ENCODE measurements at places on chromosomes 12 and 14.

GRCh38 chr12:116053479-116054200 is 223.9 kb downstream of the MED13L start:
- ATAC-seq, result peak; percentile 48

- ATAC-seq, result no peak
Observed at GRCh38 chr14:103854017-103854808, 6.8 kb upstream of the PPP1R13B start.

- peak; percentile 26 for ATAC-seq
Observed at GRCh38 chr14:77039285-77040058, 11.0 kb upstream of the IRF2BPL start.

DNA sequence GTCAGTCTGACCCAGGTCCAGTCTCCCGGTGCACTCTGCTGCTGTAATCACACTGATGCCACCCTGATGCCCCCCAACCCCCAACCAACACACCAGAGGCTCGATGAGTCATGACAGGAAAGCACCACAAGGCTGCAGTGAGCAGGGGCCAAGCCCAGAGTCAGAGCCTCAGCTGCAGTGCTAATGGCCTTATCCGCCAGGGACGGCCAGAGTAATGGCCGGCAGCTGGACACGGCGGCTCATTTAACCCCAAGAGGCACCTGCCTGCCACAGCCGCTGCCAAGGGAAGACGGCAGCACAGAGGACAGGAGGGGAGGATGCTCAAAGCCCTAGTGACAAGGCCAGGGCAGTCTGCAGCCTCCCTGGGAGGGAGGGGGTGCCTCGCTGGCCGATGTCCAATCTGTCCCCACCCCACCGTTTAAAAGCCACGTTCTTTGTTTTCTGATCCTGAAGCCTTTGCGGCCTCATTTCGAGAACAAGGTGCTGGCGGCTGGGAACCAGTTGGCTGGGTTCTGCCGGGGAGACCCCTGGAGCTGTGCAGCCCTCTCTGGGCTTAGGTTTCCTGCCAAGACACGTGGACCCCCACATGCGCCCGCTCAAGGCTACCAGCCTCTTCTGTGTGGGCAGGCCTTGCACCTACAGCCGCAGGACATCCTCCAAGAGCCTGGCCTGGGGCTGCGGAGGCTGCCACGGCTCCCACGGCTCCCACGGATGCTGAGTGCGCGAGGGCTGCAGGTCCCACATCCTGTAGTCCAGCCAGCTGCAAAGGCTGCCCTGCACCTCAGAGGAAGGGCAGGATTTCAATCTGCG is 13.1 kb downstream of the CCDC85C start:
- peak; percentile 85 for ATAC-seq

- ATAC-seq, result no peak
Observed at GRCh38 chr12:66516561-66516960, 162.3 kb downstream of the GRIP1 start.

- peak; percentile 76 for ATAC-seq
Observed at GRCh38 chr12:47812797-47813510, 6.7 kb downstream of the HDAC7 start.

- no peak for ATAC-seq
Observed at GRCh38 chr14:92663049-92663448, 85.4 kb downstream of the LGMN start.

DNA sequence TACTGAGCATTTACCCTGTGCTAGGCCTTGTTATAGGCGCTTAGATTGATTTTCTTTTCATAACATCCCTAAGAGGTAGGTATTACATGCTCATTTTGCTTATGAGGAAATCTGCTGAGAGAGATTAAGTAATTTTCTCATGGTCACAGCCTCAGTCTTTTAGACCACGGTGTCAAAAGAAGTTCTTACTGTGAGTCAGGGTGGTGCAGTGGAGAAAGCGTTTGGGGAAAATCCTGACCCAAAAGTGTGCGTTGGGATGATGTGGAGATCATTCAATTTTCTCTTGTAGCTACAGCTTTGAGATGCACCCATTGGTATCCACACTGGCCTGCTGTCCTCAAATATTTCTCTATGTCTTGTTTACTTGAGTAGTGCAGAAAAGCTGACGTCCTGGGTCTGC is 8.2 kb downstream of the ANG start:
- no peak for ATAC-seq

- ATAC-seq, result no peak
Observed at GRCh38 chr12:129298921-129299320, 445.6 kb downstream of the GLT1D1 start.

- ATAC-seq, result no peak
Observed at GRCh38 chr14:71966528-71966927, 34.3 kb downstream of the RGS6 start.

- ATAC-seq, result peak; percentile 58
Observed at GRCh38 chr12:116202940-116203339, 74.6 kb downstream of the MED13L start.

GRCh38 chr12:93376436-93377251 is 1.1 kb upstream of the NUDT4 start:
- peak; percentile 5 for ATAC-seq

GRCh38 chr14:91158091-91158790 is 44.4 kb downstream of the DGLUCY start:
- ATAC-seq, result no peak

DNA sequence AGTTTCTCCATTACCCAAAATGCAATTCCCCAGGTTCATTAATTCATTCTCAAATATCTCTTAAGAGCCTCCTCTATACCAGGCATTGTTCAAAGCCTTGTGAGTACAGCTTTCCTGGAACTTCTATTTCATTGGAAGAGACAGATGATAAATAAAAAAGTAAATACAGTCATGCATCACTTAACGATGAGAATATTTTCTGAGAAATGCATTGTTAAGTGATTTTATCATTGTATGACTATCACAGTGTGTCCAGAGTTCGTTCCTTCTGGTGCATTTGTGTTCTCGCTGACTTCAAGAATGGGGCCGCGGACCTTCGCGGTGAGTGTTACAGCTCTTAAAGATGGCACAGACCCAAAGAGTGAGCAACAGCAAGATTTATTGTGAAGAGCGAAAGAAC is 66.0 kb downstream of the ANO4 start:
- no peak for ATAC-seq

DNA sequence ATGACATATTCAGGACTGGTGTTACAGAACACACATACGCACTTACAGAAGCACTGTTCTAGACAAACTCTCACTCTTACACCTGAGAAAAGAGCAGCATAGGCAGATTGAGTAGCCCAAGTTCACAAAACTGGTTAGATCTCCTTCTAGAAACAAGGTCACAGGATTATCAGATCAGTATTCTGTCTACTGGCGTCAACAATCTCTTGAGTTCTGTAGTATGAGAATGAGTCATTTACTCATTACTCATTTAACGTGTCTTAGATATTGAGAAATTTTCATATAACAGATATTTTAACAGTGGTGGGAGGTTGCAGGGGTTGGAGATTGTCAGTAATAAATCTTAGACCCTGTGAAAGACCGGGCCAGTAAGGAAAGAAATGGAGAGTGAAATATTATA is 2.8 kb upstream of the TSPAN8 start:
- ATAC-seq, result no peak

DNA sequence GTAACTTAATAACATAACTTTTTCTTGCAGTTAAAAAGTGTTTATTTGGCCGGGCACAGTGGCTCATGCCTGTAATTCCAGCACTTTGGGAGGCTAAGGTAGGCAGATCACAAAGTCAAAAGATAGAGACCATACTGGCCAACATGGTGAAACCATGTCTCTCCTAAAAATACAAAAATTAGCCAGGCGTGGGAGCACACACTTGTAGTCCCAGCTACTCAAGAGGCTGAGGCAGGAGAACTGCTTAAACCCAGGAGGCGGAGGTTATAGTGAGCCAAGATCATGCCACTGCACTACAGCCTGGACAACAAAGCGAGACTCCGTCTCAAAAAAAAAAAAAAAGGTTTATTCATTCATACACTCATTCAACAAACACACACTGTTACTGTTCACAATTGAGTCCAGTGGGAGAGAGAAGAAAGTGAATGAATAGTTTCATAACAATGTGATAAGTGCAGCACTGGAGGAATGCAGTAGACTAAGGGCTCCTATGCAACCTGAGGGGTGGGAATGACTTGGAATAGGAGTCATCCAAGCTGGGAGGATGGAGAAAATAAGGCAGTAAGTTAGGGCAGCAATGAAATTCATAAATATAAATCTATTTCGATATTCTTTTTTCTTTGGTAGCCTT is 19.8 kb downstream of the DAD1 start:
- ATAC-seq, result no peak

GRCh38 chr12:92953747-92954146 is 24.7 kb upstream of the EEA1 start:
- no peak for ATAC-seq

DNA sequence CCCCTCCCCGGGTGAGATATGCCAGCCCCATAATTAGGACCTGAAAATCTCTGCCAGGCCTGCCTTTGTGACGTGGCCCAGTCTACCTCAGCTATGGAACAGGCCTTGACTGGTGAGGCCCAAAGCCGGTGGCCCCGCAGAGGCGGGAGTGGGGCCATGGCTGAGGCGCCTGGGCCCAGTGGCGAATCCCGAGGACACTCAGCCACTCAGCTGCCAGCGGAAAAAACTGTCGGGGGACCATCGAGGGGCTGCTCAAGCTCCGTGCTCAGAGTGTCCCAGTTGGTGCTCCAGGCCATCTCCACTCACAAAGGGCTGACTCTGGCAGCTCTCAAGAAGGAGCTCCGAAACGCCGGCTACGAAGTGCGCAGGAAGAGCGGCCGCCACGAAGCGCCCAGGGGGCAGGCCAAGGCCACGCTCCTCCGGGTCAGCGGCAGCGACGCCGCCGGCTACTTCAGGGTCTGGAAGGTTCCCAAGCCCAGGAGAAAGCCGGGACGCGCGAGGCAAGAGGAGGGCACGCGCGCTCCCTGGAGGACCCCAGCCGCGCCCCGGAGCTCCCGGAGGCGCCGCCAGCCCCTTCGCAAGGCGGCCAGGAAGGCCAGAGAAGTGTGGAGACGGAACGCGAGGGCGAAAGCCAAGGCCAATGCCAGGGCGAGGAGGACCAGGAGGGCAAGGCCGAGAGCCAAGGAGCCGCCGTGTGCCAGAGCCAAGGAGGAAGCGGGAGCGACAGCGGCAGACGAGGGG is 21.4 kb downstream of the ZNF641 start:
- no peak for ATAC-seq

DNA sequence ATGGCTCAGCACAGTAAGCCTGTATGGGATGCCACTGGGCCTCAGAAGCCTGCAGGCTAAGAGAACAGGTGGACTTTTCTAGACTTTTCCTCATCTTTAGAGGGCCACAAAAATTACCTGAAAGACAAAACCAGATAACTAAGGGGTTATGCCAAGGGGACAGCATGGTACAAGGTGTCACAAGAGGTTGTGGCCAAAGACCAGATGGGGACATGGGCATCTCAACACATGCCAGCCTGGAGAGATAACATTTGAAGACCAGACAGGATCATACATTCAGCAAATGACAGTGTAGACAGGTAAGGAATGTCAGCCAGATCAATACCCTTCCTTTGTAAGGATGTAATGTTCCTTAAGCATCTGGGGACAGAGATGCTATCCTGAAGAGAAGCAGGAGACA is 8.9 kb upstream of the CRY1 start:
- ATAC-seq, result no peak

DNA sequence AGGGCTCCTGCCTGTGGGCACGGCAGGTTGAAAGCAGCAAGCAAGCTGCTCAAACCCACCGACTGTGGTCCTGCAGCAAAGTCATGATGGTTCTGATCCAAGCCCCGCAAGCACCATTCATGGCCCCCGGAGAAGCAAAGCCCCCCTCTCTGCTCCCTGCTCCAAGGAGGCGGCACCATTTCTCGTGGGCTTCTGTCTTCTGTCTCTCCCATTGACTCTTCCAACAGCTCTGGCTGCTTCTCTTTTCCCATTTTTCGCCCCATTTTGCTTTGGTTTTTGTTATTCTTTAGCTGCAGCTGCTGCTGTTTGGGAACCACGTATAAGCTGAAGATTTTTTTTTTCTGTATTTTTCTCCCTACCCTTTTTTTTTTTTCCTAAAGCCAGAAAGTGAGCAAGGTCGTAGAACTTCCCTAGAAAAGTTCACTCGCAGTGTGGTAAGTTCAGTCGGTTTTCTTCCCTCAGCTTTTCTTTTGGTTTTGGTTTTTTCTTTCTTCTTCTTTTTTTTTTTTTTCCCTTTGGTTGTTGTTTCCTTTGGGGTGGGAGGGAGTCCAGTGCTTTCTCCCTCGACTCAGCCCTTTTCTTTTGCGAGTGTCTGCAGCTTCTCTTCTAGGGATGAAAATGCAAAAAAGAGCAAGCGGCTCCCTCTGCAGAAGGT is 354.1 kb downstream of the DPF3 start:
- no peak for ATAC-seq

DNA sequence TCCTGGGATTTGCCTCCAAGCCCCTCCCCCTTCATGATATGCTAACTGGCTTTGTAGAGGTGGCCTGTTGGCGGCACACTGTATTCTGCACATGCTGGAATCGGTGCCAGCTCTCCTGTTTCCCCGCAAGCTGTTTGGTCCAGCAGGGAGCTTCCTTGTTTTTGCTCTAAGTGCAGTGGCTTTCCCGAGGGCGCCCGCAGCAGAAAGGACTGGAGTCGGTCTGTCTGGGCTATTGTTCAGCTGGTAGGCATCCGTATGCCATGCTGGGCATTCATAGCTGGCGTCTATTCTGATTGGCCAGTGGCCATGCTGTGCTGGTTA is 88.9 kb upstream of the MED13L start:
- ATAC-seq, result peak; percentile 71

DNA sequence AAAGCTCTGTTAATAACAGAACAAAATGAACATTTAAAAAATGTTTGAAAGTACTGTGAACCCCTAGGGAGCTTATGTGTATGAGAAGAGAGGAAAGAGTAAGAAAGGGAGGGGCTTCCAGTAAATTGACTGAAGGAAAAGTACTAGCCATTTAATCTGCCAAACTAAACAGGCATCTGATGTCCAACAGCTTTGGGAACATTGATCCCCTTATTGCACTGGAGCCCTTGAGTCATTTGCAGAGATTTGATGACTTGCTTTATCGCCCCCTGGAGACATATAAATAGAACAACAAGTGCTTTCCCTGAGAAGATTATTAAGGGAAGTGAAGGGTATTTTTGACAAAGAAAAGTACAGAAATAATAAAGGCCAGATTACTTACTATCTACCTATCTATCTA is 319.3 kb upstream of the NOVA1 start:
- no peak for ATAC-seq

- no peak for ATAC-seq
Observed at GRCh38 chr12:25072906-25073650, 121.9 kb downstream of the DNAI7 start.

GRCh38 chr14:68363466-68363842 is 429.4 kb downstream of the ZFP36L1 start:
- peak; percentile 58 for ATAC-seq

DNA sequence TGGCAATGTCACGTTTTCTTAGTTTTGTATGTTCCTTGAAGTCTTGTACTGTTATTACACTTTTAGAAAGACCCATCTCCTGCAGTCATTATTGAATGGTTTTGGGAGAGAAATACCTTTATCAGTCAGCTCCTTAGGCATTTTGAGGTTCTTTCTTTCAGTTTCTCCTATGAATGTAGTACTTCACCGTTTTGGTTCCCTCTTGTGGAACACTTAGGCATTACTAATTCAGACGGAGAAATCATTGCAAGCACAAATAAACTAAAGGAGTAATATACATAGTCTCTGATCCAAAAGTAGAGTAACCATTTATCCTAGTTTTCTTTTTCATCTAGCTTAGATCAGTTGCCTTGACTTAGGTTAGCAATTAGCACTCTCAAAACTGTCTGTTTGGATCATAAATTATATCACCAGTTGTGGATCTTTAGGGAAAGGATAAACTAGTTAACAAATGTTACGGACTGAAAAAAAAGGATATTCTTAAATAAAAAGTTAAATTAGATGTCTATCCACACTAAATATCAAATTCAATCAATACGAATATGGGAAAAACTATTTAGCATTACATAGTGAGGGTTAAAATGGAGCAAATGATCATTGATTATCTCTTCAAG is 1538.3 kb upstream of the SEL1L start:
- ATAC-seq, result peak; percentile 47
